ENCODE measurements at places on chromosomes 6 and 20. TPM values are rescaled to one million over a fixed set of nuclear protein-coding genes. Genes with fewer than 3 reads are reported as not detected.

DNA sequence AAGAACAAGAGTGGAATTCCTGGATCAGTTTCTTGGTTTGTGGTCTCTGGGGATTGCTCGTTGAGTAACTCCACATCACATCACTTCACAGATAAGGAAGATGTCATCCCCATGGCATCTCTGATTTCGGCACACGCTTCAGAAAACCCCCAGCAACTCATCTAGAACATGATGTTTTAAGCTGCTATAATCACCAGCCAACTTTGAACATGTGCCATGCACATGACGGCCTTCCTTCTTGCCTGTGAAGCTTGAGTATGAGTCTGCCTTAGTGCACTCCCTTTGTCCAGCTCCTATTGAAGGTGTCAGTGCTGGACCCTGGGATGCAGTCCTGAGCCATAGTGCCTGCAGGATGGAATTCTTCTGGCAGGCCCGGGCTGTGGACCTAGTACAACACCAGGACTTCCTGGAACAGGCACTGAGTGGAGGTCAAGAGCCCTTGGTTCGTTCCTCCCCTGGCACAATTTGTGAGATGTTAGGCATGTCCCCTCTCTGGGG, 231.5 kb upstream of the SUPT3H start:
- H3K27ac ChIP-seq = no peak overlapping the region
- H3K27me3 ChIP-seq = no peaks in the 10 kb centered on the region
- no peaks in the 10 kb centered on the region for H3K36me3 ChIP-seq
- H3K4me1 ChIP-seq = peaks cover 5% of the 10 kb centered on the region

- H3K36me3 ChIP-seq = no peaks in the 10 kb centered on the region
- DNase-seq = no peak
- no peaks in the 10 kb centered on the region for H3K4me1 ChIP-seq
- H3K27ac ChIP-seq = no peak overlapping the region
Measured at GRCh38 chr20:13322621-13323020, 101.5 kb downstream of the ISM1 start.

DNA sequence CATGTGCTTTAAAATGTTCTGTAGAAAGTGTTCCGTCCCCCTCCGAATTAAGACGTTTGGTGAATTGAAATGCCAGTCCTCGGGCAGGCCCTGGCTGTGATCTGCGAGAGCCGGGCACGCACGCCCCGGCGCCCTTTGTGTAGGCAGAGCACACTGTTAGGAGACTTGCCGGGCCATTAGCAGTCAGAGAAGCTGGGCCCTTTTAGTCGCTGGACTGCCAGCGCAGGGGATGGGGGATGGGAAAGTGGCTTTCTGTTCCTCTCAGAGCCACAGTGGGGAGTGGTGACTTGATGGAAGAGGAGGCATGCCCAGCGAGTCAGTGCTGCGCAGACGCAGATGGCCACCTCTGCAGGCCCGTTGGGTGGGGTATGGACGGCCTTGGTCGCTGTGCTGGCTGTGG, 2.2 kb downstream of the PPP1R3G start:
- no peak for DNase-seq
- no peak overlapping the region for H3K4me3 ChIP-seq
- no peaks in the 10 kb centered on the region for H3K27me3 ChIP-seq
- no peaks in the 10 kb centered on the region for H3K36me3 ChIP-seq
- peaks cover 8% of the 10 kb centered on the region for H3K4me1 ChIP-seq

- DNase-seq = no peak
- H3K4me1 ChIP-seq = peaks cover 21% of the 10 kb centered on the region
- H3K27ac ChIP-seq = no peak overlapping the region
- H3K36me3 ChIP-seq = no peaks in the 10 kb centered on the region
- no peak overlapping the region for H3K4me3 ChIP-seq
Measured at GRCh38 chr20:1807394-1807793, 87.8 kb upstream of the SIRPA start.

DNA sequence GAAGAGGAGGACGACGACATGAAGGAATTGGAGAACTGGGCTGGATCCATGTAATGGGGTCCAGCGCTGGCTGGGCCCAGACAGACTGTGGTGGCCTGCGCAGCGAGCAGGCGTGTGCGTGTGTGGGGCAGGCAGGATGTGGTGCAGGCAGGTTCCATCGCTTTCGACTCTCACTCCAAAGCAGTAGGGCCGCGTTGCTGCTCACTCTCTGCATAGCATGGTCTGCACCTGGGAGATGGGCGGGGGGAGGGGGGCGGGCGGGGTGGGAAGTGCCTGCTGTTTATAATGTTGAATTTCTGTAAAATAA, 42.3 kb downstream of the CHMP4B start:
- no peaks in the 10 kb centered on the region for H3K4me1 ChIP-seq
- DNase-seq = no peak
- H3K27me3 ChIP-seq = no peaks in the 10 kb centered on the region
- H3K36me3 ChIP-seq = peaks cover 18% of the 10 kb centered on the region

Gene BPI
- not detected for total RNA-seq

- no peak overlapping the region for H3K4me3 ChIP-seq
- H3K27ac ChIP-seq = no peak overlapping the region
- no peaks in the 10 kb centered on the region for H3K27me3 ChIP-seq
Measured at GRCh38 chr20:54255157-54255556, 47.3 kb downstream of the PFDN4 start.

GRCh38 chr20:20364593-20365479, 3.1 kb upstream of the INSM1 start:
- DNase-seq = no peak
- no peaks in the 10 kb centered on the region for H3K27me3 ChIP-seq
- no peaks in the 10 kb centered on the region for H3K4me1 ChIP-seq
- H3K27ac ChIP-seq = no peak overlapping the region
- H3K4me3 ChIP-seq = no peak overlapping the region

- no peak overlapping the region for H3K27ac ChIP-seq
- no peaks in the 10 kb centered on the region for H3K27me3 ChIP-seq
- no peaks in the 10 kb centered on the region for H3K4me1 ChIP-seq
- H3K36me3 ChIP-seq = no peaks in the 10 kb centered on the region
- no peak overlapping the region for H3K4me3 ChIP-seq
Measured at GRCh38 chr6:73713426-73714147, 17.6 kb downstream of the CD109 start.

Gene RBPJL
- not detected for total RNA-seq

DNA sequence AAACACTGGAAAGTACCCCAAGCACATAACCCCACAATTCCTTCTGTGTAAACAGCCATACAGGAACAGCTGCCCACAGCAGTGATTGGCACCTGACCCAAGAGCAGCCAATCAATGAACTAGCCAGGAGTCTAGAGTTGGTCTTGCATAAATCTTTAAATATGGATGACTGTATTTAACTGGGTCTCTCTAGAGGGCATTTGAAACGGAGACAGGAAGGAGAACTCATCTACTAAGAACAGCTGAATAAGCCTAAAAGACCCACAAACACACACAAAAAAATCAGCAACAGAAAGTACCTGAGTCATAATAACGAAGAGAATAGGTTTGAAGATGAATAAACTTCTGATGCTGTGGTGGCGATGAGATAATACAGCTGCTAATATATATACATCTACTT, 49.0 kb upstream of the ASF1A start:
- DNase-seq = peak; percentile 89
- peaks cover 69% of the 10 kb centered on the region for H3K4me1 ChIP-seq
- H3K27me3 ChIP-seq = no peaks in the 10 kb centered on the region
- peak overlapping the region; percentile 54 for H3K4me3 ChIP-seq

Gene TMEM74B
- total RNA-seq = not detected

Gene PERP
- total RNA-seq = not detected

- H3K27me3 ChIP-seq = no peaks in the 10 kb centered on the region
- DNase-seq = no peak
- peaks cover 35% of the 10 kb centered on the region for H3K4me1 ChIP-seq
- no peak within 1 kb of the TSS for H3K27ac ChIP-seq
- H3K4me3 ChIP-seq = no peak within 1 kb of the TSS
Measured at GRCh38 chr6:167122827-167123657, at the start of gene CCR6. CCR6 (plus strand) TSS chr6:167123096; CDS start chr6:167136135, 13,039 bp downstream.

- H3K36me3 ChIP-seq = no peaks in the 10 kb centered on the region
- H3K27ac ChIP-seq = no peak overlapping the region
- H3K4me1 ChIP-seq = no peaks in the 10 kb centered on the region
Measured at GRCh38 chr6:17972074-17972952, 15.1 kb downstream of the KIF13A start.

DNA sequence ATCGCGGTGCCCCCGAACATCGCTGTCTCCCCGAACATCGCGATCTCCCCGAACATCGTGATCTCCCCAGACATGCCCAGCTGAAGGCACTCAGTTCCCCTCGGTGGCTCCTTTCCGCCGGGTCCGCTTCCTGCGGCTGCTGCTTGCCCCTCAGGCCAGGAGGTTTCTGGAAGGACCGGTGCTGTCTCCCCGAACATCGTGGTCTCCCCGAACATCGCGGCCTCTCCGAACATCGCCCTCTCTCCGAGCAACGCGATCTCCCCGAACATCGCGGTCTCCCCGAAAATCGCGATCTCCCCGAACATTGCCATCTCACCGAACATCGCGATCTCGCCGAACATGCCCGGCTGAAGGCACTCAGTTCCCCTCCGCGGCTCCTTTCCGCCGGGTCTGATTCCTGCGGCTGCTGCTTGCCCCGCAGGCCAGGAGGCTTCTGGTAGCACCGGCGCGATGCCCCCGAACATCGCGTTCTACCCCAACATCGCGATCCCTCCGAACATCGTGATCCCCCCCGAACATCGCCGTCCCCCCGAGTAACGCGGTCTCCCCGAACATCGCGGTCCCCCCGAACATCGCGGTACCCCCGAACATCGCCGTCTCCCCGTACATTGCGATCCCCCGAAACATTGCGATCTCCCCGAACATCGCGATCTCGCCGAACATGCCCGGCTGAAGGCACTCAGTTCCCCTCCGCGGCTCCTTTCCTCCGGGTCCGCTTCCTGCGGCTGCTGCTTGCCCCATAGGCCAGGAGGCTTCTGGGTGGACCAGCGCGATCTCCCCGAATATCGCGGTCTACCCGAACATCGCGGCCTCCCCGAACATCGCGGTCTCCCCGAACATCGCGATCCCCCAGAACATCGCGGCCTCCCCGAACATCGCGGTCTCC, 808 bp downstream of the ULBP1 start:
- no peaks in the 10 kb centered on the region for H3K27me3 ChIP-seq
- H3K4me3 ChIP-seq = no peak overlapping the region
- no peak overlapping the region for H3K27ac ChIP-seq
- no peaks in the 10 kb centered on the region for H3K36me3 ChIP-seq

Gene TRIM39
- total RNA-seq = 22.1 TPM

DNA sequence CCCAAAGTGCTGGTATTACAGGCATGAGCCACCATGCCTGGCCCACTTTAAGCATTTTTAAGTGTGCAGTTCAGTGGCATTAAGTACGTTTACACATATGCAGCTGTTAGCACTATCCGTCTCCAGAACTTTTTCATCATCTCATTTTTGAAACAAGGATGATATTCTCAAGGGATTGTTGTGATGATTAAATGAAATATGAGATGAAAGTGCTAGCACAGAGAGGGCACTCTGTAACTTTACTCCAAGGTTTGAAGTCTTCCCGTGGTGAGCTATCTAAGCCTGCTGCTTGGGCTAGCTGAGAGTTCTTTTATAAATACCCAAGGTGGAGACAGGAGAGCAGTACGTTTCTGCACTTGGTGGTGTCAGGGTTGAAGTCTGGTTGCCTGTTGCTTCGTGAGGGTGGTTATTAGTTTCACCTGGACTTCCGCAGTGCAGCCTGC, 6.6 kb downstream of the TM9SF4 start:
- 0 out of 2 replicates have a peak overlapping the region, but pooled peaks have one; percentile 17 for H3K27ac ChIP-seq
- no peak for DNase-seq
- peaks cover 14% of the 10 kb centered on the region for H3K4me1 ChIP-seq

GRCh38 chr20:61426352-61426751, 174.3 kb downstream of the CDH4 start:
- no peaks in the 10 kb centered on the region for H3K4me1 ChIP-seq
- peak; percentile 21 for DNase-seq
- no peaks in the 10 kb centered on the region for H3K36me3 ChIP-seq
- no peak overlapping the region for H3K4me3 ChIP-seq

DNA sequence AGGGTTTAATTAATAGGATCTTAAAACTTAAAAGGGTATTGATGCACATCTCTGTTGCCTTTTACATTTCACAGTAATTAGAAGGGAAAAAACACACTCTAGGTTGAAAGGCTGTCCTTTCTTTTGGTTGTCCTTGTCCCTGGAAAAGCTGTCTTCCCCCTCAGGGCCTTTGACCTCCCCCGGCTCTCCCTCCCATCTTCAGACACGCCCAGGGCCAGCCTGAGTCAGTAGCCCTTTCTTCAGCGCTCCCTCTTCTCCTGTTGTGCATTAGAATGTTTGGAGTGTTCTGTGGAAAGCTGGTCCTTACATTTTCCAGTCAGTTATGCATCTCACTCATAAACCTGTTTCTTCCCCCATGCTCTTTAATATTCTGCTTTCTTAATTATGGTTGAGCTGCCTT, 157.0 kb downstream of the MTHFD1L start:
- no peak overlapping the region for H3K4me3 ChIP-seq
- H3K27ac ChIP-seq = no peak overlapping the region
- peaks cover 8% of the 10 kb centered on the region for H3K36me3 ChIP-seq
- no peak for DNase-seq

GRCh38 chr20:61929971-61930666, 135.6 kb downstream of the TAF4 start:
- no peak overlapping the region for H3K4me3 ChIP-seq
- no peak overlapping the region for H3K27ac ChIP-seq
- H3K36me3 ChIP-seq = no peaks in the 10 kb centered on the region
- no peaks in the 10 kb centered on the region for H3K27me3 ChIP-seq
- DNase-seq = no peak

DNA sequence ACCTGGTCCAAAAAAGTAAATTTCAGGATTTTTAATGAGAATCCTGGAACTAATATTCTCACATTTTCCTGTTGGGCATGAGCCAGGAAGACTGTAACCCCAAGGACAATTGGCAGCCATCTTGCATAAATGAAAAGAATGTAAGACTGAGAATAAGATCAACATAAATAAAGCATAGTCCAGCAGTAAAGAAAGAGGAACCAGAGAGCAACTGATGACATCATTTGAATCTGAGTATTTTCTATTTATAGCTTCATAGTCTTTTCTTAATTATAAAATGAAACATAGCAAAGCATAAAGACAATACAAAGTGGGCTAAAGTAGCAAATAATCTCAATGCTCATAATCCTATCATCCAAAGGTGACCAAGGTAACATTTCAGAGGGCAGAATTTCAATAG, 26.6 kb upstream of the FBXL4 start:
- no peak overlapping the region for H3K27ac ChIP-seq
- no peak for DNase-seq
- H3K36me3 ChIP-seq = no peaks in the 10 kb centered on the region

GRCh38 chr6:18302561-18303439, 38.5 kb upstream of the DEK start:
- H3K4me1 ChIP-seq = peaks cover 8% of the 10 kb centered on the region
- H3K4me3 ChIP-seq = no peak overlapping the region
- H3K36me3 ChIP-seq = no peaks in the 10 kb centered on the region
- no peaks in the 10 kb centered on the region for H3K27me3 ChIP-seq
- no peak overlapping the region for H3K27ac ChIP-seq

Gene SNAP91
- total RNA-seq = not detected

DNA sequence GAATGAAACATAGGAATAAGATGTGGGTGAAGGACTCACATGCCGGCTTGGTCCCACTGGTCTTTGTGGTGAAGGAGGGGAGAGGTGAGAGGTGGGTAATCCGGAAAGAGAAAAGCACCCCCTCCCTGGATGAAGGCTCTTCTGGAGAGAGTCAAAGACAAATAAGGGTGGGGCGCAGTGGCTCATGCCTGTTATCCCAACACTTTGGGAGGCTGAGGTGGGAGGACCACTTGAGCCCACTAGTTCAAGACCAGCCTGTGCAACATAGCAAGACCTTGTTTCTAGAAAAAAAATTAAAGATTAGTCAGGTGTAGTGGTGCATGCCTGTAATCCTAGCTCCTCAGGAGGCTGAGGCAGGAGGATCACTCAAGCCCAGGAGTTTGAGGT, 3.1 kb downstream of the LTB start:
- peak overlapping the region; percentile 93 for H3K4me3 ChIP-seq
- H3K4me1 ChIP-seq = peaks cover 71% of the 10 kb centered on the region
- H3K36me3 ChIP-seq = peaks cover 23% of the 10 kb centered on the region
- H3K27me3 ChIP-seq = no peaks in the 10 kb centered on the region

Gene KCNB1
- not detected for total RNA-seq
